ENCODE measurements at places on chromosomes 13 and 19.

DNA sequence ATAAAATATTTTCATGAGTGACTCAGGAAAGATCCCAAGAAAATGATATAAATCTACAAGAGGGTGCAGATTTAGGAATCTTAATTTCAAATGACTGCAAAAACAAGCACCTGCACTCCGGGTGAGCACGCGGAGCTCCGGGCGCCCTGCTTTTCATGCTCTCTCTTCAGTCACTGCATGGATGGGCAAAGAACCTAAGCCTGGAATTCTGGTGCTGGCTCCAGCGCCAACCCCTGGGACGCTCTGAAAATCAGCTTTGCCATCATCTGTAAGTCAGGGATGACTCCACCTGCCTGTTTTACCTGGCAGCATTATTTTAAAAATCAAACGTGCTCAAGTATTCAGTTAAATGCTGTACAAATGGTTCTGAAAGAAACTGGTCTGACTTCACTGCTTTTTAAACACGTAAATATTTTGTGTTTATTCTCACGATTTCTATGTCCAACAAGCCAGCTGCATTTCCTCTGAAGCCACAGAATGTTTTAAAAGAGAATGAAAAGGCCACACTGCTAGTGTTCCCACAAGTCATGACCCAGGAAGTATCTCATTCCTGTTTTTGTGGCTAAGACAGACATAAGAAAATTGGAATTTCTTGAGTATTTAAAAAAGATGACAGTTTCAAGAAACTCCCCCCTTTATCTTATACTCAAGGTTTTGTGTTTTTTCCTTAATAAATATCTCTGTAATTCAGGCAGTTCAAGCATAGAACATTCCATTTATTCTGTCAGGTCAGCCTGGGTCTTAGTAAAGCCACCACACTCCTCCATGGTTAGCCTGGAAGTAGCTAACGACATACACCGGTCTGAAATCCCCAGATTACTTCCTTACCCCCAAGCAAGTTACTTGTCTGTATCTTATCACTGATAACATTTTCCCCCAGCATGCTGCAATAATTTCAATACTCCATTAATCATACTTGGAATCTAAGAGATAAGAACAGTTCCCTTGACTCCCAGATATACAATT lies 81.1 kb downstream of the COL4A1 start:
- DNase-seq = no peak

DNA sequence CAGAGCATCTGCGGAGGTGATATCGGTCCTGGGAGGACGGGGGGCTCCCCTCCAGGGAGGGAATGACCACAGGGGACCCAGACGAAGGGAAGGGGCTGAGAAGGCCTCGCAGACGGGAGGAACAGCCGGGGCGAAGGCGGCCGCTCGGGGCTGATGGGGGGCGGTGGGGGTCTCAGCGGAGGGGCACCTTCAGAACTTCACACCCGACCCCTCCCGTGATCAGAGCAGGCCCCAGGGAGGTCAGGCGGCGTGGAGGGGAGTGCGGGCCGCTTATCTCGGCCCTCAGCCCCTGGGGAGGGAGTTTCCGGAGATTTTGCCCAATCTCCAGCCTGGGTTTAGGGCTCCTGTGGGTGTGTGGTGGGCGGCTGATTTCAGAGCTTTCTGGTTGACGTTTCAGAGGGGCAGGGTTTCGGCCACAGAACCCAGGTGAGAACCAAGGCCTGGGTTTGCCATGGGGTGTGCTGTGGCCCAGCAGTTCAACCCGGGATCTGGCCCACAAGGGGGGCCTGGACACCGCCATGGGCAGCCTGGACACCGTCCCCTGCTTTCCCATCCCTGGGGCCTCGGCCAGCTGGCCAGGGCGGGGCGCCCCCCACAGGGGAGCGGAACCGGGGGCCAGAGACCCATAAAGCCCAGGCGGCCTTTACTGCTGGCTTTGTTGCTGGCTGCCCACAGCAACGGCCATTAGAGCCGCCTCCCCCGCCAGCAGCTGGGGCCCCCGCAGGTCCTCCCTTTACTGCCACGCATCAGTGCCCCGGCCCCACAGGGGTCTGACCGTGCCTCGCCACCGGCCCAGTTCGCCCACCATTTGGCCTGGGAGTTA lies 29.0 kb downstream of the ARID3A start:
- DNase-seq = no peak

DNA sequence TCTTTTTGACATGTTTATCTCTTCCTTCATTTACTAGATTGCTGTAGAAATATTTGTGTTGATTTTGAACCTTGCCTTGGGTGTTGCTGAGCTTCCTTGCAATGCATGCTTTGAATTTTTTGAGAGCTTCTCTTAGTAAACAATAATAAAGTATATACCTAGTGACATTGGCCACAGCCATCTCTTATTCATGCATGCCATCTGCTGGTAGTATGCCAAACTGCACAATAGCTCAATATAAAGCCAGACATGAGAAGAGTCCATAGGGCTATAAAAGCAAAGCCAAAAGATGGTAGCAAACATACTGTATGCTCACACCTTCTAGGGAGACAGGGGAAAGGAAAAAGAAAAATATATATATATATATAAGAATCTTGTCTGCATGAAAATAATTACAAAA lies 18.9 kb upstream of the ZSCAN5A start:
- DNase-seq = no peak

DNA sequence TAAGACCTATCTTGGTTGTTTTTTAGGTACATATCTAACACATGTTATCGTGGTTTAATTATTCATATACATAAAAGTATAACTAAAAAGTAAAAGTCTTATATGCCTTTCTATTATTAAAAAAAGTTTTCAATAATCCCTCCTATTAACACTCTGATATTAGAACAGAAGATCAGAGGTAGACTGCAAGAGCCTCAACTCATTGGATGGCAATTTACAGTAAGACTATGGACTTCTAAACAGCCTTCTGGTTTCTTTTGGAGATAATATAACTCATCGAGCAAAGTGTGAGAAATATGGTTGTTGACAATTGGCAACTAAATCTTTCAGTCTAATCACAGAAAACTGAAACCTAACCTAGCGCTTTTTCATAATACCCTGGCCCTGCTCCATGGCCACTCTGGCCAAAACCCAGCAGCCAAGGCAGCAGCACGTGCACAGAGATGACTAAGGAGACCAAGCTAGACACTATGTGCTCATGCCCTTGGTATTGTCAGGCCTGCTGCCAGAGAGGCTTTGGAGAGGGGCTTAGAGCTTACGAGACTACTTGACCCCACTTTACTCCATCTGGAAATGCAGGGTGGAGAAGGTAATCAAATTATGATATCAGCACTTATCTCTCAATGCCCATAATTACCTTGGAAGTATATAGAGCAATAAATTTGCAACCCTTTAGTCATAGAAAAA lies 40.6 kb upstream of the EEF1AKMT1 start:
- no peak for DNase-seq

DNA sequence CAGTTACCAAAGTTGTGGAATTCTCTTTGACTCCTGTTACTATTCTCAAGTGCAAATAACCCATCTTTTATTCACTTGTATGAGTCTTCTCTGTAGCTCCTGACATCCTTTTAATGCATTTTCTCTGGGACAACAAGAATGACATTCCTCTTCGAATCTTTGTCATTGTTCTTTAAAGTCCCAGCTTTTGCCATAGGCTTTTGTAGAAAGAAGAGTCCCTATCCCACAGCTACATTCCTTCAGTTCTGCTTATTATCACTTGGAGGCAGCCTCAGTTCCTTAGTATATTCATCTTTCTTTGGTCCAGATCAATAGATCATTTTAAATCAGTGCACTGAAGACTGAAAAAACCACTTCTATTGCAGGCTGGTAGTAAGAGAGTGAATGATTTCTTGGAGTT lies 560.2 kb downstream of the DACH1 start:
- DNase-seq = no peak

DNA sequence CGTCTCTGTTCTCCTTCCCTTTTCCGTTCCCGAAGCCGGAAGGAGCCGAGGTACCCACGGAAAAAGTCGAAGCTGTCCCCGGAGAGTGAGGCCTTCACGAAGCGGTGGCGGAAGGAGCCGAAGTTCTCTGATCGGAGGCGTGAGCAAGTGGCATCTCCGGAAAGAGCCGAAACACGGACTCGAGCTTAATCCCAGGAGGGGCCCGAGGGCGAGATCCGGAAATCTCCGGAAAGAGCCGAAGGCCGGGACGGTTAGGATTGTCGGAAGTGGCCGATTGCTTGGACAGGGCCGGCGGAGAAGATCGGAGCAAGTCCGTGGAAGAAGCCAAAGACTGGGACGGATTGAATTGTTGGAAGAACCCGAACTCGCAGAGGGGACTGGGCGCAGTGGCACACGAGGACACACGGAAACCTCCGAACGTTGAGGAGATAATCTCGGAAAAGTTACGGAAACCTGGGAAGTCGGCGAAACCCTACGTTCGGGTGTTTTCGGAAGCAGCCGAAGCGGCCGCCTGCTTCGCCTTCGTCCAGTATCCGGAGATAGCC lies 440 bp upstream of the U2AF2 start:
- peak; percentile 97 for DNase-seq

DNA sequence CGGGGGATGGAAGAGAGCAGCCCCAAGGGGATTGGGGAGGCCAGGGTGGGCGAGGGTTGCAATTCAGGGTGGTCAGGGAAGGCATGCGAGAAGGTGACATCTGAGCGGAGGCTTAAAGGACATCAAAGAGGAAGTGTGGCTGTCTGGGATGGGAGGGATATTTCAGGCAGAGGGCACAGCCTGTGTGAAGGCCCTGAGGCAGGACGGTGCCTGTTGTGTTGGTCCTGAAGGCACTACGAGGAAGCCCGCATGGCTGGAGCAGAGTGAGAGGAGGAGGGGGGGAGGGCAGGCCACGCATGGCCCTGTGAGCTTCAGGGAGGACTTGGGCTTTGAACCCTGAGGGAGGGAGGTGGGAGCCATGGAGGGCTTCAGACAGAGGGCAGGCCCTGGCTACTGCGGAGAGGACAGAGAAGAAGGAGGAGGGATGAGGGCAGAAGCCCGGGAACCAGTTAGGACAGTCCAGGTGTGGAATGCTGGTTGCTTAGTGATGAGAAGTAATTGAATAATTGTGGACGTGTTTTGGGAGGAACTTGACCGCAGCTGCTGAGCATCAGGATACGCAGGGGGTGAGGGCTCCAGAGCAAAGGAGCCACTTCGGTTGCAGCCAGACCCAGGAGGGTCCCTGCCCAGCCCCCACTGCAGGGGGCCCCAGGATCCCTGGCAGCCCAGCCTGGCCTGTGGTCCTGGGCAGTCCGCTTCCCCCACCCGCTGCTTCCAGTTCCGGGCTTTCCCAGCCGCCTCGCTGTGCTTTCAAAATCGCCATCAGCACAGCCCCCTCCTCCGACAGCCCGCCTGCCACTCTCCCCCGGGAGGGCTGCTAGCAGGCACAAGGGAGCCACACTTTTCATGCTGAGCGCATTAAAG lies 6.2 kb downstream of the TLE6 start:
- peak; percentile 75 for DNase-seq

- no peak for DNase-seq
Measured at GRCh38 chr19:48403606-48404005, 10.1 kb downstream of the GRIN2D start.

DNA sequence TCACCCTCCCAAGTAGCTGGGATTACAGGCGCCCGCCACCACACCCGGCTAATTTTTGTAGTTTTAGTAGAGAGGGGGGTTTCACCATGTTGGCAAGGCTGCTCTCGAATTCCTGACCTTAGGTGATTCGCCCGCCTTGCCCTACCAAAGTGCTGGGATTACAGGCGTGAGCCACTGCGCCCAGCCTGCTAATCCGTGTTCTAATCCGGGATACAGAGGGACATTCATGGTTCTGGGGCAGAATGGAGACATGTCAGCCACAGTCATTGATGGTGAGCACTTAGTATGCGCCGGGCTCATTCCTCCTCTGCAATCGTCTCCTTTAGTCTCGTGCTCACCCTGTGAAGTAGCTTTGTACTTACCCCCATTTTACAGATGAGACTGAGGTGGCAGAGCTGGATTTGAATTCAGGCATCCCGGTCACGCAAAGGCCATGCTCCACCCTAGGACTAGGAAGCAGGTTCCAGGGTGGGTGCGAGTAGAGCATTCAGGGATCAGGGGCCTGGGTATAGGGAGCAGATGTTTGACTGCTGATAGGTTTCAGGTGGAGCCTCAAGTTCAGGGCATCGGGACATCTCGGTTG lies 8.2 kb downstream of the RRAS start:
- DNase-seq = no peak
